ENCODE measurements at places on chromosomes 6 and 20.

- DNase-seq = peak; percentile 65
Observed at GRCh38 chr6:75601304-75602245, at the start of gene SENP6. SENP6 (plus strand) TSS chr6:75601880; CDS start chr6:75602525, 645 bp downstream.

- no peak for DNase-seq
Observed at GRCh38 chr6:38021571-38021970, 202.0 kb downstream of the ZFAND3 start.

GRCh38 chr6:117389227-117390057, 36.3 kb downstream of the ROS1 start:
- no peak for DNase-seq

GRCh38 chr20:2528671-2529271, 7.6 kb upstream of the TMC2 start:
- no peak for DNase-seq

- no peak for DNase-seq
Observed at GRCh38 chr20:17827759-17828559, 128.2 kb downstream of the BANF2 start.

- DNase-seq = no peak
Observed at GRCh38 chr20:32564921-32565734, 20.0 kb downstream of the NOL4L start.

DNA sequence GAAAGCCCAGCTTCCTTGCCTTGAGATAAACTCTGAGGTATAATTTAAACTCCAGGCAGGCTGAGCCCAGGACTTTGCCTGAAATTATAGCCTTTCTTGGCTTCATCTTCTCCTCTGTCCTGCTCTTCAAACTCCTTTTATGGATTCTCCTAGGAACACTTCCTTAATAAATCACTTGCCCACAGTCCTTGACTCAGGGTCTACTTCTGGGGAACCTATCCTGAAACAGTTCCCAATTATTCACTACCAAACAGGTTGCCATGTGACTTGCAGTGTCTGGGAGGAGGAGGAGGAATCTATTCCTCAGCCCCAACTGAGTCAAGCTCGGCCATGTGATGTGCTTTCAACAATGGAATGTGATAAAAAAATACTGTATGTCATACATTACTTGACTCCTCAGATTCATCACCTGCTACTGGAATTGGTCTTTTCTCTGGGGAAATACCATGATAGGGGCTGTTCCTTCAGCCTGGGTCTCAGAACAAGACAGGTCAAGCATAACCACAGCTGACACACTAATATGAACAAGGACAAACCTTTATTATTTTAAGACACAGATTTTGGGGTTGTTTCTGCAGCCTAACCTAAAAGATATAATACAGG, 20.5 kb upstream of the CDKN1A start:
- DNase-seq = no peak

DNA sequence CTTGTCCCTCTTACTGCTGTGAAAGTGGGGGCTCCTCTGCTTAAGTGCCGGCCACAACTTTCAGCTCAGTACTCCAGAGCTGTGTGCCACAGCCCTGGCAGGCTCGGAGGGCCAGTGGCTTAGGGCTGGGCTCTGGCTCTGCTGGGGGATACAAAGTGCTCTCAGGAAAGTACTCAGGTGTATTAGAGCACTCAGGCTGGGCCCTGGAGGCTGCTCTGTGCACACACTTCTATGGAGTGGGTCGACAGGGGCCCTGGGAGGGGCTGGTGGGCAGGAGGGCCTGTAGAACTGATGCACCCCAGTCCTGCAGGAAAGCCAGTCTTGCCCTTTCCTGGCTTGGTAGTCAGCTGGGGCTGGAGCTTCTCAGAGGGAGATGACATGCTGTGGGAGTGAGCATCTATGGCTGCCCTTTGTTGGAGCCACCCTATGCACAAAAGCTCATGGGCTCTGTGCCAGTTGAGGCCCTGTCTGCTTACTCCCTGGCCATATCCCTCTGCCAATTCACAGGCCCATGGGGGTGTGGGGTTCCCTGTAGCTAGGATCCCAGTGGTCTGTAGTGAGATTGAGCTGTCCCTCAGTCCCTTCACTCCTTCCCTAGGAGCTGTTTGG, 22.0 kb downstream of the CENPW start:
- DNase-seq = no peak

DNA sequence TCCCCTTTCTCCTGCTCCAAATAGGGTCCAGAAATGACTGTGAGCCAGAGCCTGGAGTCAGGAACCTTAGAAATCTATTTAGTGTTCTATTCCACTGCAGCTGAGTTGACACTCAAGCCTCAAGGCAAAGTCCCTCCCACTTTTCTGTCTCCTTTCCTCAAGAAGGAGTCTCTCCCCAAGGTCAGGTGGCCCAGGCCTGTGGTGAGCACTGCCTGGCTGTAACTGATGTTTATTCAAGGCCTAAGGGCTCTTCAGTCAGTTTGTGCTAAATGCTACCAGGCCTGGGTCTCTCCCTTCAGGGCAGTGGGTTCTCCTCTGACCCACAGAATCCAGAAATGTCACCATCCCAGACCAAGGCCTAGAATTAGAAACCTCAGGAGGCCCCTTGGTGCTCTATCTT, 1042.9 kb upstream of the EPHA7 start:
- DNase-seq = no peak

- no peak for DNase-seq
Observed at GRCh38 chr6:134193536-134194498, 124.1 kb downstream of the SGK1 start.

DNA sequence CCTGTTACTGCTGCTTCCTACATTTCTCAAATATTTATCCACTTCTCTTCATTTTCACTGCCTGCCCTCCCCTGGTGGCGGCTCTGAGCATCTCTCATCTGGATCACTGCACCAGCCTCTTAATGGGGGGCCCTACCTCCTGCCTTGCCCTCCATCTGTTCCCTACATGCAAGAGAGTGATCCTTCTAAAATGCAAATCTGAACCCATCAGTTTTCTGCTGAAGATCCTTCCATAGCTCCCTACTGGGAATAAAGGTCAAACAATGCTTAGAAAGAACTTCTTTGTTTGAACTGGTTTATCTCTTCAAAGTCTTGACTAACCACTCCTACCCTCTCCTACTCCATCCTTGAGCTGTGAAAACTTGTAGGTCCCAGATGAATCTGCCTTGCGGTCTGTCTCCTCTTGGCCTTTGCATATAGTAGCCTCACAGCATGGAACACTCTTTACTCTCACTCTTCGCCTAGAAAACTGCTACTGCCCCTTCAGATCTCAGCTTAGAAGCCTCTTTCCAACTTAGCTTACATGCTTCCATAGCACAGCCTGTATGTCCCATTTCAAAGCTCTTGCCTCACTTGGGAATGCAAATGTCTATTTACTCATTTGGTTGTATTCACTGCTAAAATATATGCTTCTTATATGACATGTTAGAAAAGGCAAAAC, 119.3 kb downstream of the QRSL1 start:
- DNase-seq = no peak
